ENCODE measurements at places on chromosomes 5 and 9.

DNA sequence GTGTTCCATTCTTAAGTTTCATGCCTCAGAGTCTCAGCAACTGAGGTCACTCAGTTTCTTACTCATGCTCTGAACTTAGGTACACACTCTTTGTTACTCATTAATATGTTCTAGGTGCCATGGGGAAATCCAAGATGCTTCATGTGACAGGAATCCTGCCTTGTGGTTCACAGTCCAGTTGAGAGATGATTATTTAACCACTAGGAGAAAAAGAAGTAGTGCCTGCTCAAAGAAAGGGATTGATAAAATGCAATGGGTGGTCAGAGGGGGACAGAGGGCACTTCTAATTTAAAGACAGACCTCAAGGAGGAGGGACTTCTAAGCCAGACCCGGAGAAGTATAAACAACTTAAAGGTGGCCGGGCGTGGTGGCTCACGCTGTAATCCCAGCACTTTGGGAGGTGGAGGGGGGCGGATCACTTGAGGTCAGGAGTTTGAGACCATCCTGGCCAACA lies 69.0 kb downstream of the UGCG start:
- DNase-seq: peak; percentile 91

DNA sequence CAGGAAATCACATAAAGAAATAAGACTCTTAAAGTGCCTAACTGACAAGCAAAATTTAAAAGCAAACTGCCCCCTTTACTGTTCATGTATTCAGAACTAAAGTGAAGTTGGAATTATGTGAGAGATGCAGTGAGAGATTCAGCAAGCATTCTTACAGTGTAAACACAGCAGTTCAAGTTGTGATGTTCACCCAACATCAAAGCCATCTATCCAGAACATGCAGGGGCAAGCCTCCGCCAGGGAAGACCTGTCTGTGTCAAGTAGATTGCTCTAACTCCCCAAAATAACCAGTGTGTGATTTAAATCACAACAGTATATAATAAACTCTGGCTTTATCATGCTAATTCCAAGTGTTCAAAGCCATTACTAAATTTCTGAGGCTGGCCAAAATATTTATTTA lies 233.3 kb downstream of the BNC2 start:
- no peak for DNase-seq

DNA sequence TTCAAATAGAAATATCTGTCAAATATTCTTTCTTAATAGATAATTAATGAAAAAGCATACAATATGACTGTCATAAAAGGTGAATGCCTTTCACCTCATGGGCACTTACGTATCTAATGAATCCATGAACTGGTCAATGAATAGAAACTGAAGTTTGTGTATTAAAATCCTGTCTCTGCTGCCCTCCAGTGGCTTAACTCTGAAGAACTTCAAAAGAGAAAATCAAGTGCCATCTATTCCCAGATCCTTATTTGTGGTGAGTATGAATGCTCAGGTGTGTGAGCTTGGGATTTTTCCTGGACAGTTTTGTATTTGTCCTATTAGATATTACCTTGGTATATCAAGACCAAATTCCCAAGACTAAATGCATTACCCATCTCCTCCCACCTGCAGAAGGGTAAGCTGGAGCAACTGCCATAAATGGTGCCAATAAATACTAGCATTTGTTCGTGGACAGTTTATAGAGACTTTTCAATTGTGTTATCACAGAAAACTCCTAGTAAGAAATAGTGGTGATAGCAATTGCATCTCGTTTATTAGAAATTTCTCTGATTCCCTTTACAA lies 44.0 kb upstream of the SVEP1 start:
- DNase-seq: peak; percentile 83

DNA sequence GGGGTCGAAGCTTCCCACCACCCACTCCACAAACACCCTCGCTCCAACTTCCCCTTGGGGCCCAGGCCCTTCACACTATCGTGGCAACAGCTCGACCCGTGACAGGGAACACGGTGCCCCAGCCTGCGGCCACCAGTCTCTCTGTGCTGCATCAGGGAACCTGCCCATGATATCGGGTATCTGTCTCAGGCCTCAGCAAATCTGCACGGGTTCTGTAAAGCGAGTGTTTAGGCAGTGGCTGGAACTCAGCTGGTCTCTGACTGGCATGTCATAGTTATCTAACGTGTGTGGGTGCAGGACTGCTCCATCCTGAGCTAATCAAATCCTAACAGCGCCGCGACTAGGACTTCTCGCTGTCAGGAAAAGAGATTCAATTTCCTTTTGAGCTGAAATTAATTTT lies 42.9 kb downstream of the DBH start:
- DNase-seq: no peak

DNA sequence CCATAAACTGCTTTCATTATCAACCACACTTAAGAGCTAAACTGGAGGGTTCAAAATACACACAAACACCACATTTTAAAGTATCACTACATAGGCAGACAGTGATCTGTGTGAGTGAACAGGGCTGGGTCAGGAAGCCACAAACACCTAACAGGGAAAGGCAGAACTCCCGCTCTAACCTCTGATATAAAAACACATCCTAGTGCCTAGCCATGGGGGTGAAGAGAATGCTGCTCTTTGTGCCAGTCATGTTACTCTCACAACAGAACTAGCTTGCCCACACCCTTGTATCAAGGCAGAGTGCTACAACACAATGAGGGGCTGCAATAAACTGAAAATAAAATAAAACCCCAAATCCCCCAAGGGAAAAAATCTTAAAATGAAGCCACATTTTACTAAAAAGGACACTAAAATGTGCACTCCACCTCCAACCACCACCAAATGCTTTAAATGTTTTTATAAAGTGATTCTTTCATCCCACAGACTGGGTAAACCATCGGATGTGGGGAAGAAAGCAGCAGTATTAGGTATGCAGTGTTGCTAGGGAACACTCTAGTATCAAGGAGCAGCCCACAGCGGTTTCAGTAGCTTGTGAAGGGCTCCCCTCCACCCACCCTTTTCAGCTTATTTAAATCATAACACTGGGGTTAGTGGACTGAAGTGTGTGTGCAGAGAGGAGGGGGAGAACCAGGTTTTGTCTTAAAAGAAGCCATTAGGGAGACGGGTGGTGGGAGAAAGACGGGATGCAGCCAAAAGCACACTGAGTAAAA lies 64.5 kb downstream of the TMEM161B start:
- DNase-seq: no peak

GRCh38 chr9:6984941-6985578 lies 227.3 kb downstream of the KDM4C start:
- DNase-seq: no peak

- no peak for DNase-seq
Observed at GRCh38 chr5:64653766-64654560, 36.3 kb upstream of the SHISAL2B start.

DNA sequence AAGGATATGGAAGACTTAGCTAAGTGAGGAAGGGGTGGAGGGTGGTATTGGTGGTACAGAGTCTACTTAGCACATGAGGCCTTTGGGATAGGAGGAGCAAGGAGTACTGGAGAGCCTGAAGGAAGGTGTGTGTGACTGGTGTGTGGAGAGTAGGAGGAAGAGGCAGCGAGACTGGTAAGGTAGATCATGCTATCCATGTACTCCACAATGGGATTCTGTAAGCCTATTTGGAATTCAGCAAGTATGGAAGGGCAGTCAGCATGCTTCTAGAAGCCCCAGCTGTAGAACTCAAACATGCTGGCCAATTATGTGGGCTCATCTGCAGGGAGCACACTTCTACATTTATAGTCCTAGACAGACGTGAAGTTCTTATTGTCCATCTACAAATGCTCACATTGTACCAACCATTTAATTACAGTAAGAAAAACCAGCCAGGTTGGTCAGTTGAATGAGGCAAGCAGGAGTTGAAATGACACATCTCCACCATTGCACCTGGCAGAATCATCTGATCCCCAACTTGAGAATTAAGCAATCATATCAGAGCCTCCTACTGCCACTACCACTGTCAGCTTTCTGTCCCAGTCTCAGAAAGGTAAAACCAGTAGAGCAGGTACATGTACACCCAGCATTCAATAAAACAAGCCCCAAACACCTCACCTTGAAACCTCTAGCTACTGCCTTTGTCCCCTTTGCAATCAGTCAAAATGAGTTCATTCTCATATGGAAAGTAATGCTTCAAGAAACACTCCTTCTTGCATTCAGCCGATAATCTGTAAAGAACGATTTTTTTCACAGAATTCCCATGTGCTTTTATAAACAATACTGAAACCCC lies 60.9 kb upstream of the GLRX start:
- no peak for DNase-seq

- DNase-seq: peak; percentile 77
Observed at GRCh38 chr5:147567917-147568598, 58.2 kb upstream of the DPYSL3 start.

GRCh38 chr5:96330530-96331140 lies 102.4 kb downstream of the PCSK1 start:
- DNase-seq: no peak

DNA sequence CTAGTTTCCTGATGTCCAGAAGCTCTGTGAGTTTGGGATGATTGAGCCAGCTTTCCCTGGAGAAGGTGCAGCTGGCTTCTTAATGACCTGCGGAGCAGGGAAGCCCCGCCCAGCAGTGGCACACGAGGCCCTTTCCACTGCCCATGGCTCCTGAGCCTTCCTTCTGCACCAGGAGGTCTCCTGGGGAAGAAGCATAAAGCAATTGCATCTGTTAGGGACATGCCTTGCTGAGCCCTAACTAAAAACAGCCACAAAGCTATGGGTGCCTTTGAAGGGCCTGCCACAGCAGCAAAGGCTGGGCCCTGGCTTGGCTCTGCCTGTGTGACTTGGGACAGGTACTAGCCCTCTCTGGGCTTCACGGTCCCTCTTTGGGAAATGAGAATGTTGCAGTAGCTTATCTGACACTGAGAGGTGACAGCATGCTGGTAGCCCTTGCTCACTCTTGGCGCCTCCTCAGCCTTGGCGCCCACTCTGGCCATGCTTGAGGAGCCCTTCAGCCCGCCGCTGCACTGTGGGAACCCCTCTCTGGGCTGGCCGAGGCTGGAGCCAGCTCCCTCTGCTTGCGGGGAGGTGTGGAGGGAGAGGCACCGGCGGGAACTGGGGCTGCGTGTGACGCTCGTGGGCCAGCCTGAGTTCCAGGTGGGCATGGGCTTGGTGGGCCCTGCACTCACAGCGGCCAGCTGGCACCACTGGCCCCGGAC lies 218.4 kb downstream of the FSTL4 start:
- no peak for DNase-seq

GRCh38 chr9:88174324-88174723 lies 36.0 kb upstream of the SPATA31C2 start:
- DNase-seq: no peak

- DNase-seq: peak; percentile 87
Observed at GRCh38 chr9:120868676-120869359, 8.2 kb downstream of the PHF19 start.

DNA sequence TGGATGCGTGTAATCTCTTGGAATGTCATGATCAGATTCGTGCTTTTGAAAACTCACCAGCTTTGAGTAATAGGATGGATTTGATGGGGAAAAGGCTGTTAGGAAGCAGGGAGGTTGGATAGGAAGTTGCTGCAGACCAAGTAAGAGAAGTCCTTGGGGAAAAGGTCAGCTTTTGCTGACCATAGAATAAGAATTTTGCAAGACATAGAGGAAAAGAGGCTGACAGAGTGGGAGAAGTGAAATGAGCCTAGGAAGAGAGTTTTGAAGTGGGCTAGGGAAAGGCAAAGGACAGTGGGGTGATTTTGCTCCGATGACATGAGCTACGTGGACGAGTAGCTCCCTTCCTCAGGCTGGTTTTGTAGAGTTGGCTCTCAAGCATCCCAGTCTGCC lies 31.5 kb downstream of the RHOBTB3 start:
- no peak for DNase-seq

DNA sequence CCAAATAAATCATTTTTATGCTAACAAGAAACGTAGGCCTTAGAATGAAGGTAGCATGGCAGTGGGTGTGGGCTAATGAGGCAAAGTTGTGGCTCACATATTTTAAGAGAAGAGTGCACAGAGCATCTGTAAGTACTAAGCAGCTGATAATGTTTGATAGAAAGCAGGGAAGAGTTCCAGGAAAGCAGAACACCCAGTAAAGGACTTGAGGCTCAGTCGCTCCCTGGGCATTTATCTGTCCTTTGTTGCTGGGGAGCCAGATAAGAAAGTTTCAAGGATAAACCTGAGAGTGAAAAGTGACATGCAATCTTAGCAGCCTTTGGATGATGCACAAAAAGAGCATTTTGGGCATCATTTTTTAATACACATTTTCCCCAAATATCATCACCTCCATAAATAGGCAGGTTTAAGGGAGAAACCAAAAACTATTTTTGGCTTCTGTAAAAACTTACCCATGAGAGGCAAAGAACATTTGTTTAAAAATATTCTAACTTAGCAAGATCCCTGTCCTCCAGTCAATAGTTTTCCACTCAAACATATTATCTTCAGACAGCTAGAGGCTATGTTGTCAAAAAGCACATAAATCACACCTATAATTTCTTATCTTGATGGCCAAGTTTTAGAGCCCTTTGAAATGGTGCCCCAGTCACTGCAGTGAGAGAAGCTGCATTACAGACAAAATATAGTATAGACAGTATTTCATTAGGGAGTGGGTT lies 3.4 kb downstream of the FREM1 start:
- DNase-seq: no peak

DNA sequence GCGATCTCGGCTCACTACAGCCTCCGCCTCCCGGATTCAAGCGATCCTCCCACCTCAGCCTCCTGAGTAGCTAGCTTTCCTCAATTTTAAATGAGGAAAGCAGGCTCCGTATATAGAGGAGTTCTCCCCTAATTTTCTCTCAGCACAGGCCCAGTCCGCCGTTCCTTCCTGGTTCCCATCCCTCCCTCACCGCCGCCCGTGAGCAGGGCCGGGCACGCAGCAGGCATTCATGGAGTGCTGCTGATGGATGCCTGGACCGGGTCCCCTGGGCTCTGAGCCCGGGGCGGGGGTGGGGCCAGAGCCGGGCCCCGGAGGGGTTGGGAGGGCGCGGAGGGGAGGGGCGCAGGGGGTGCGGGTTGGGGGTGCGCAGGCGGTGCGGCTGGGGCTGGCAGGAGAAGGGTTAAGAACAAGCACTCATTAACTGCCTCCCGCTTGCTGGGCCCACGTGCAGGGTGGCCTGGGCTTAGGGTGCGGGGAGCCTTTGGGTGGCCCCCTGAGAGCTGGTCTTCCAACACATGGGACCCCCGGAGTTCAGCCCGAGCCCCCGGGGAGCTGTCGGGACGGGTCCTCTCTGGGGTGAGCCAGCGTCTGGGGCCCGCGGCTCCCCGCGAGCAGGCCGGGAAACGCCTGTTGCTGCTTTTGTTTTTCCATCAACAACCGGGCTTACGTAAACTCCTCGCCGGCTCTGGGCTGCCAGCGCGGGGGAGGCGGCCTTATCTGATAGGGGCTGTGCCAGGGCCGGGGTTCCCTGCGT lies 33.7 kb downstream of the LHX2 start:
- peak; percentile 40 for DNase-seq

DNA sequence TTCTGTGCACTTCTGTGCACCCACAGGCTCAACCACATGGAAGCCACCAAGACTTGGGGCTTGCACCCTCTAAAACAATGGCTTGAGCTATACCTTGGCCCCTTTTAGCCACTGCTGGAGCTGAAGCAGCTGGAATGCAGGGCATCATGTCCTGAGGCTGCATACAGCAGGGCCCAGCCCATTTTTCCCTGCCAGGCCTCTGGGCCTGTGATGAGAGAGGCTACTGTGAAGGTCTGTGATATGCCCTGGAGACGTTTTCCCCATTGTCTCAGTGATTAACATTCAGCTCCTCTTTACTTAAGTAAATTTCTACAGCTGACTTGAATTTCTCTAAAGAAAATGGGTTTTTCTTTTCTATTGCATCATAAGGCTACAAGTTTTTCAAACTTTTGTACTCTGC lies 134.0 kb upstream of the EGFLAM start:
- no peak for DNase-seq

GRCh38 chr5:108078345-108078744 lies 303.6 kb downstream of the FBXL17 start:
- DNase-seq: no peak

- peak; percentile 87 for DNase-seq
Observed at GRCh38 chr5:94693043-94693822, 74.8 kb downstream of the SLF1 start.

- peak; percentile 29 for DNase-seq
Observed at GRCh38 chr5:76724871-76725270, 8.9 kb downstream of the F2R start.

Data from fibroblast of the aortic adventitia (primary cell).